ENCODE measurements at places on chromosomes 2 and 18.

DNA sequence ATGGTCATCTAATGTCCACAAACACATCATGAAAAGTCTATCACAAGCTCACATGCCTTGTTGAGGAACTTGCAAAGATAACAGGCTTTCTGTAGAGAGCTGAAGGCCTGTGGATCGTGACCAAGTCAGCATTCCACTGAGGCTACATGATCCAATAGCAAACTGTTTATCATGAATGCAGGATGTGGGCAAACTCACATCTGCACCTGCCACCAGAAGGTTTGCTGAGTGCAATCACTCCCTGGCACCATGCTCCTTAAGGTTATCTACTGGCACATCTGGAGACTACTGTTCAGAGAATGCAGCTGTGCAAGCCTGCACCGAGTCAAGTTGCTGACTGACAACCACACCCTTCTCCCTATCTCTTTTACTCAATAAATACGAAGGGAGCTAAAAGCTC is 67.3 kb upstream of the ACAA2 start:
- no peak for DNase-seq

DNA sequence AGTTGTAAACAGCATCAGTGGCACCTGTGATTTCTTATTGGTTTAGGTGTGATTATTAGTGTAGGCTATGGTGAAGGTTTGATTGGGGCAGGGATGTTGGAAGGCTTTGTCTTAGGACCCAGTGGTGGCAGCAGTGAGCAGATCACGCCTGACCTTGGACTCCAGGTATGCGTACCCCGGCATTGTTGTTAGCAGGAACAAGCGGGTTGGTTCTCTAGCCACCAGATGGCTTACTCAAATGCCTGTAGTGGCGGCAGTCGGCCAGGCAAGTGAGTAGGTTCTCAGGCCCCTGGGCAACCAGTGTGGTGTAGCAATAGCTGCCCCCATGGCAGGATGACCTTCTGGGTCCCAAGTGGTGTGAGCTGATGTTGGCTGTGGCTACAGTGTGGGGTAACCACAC is 558.3 kb downstream of the KCNJ3 start:
- no peak for DNase-seq

DNA sequence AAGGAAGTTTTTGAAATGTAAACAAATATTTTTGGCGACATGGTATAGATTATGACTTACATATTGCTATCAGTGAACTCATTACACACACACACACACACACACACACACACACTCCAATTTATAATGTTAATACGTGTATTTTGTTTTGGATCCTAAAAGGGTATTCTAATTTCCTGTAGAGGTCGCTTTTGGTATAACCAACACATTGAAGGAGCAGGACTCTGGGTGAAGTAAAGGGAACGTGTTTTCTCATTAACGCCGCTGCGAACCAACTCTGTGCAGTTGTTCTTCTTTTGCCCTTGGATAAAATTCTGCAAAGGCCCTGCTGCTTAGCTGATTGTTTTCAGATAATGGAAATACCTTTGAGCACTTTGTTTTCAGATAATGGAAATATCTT is 190.4 kb downstream of the PMAIP1 start:
- no peak for DNase-seq

- no peak for DNase-seq
These were observed 24.5 kb upstream of the SMAD7 start for GRCh38 chr18:48975120-48975816.

DNA sequence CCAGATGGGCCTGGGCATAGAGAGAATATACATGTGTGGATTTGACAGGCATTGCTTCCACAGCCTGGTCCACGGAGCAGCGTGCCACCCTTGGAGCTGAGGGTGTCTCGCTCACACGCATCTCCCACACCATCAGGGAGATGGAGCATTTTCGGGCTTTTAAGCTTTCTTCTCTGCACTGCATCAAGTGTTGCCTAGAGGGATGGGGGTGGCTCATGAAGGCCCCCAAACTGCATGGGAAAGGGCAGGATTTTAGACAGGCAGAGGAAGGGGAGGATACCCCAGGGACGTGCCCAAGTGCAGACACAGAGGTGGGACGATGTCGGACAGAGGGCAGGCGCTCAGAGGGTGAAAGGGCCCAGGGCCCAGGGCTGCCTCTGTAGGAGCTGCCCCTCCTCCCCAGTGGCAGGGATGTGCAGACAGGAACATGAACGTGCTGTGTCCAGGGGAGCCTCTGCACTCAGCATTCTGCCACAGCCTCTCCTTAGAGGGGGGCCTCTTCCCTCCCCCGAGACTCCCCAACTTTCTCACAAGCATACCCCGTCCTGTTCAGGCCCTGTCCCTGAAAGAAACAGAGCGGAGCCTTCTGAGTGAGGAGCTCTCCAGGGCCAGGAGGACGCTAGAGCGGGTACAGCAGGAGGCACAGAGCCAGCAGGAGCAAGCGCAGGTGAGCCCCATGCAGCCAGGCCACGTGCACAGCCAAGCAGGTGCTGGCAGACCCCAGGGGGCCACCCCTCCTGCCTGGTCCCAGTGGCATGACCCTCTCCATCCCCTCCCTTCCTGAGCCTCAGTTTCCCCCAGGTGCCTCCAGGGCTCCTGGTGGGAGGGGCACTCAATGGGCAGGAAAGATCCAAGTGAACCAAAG is 42.9 kb upstream of the SNED1 start:
- DNase-seq = no peak

- DNase-seq = no peak
These were observed 852.1 kb downstream of the CNTNAP5 start for GRCh38 chr2:124877141-124877577.

GRCh38 chr18:34834897-34835296 is 124.8 kb downstream of the DTNA start:
- no peak for DNase-seq

DNA sequence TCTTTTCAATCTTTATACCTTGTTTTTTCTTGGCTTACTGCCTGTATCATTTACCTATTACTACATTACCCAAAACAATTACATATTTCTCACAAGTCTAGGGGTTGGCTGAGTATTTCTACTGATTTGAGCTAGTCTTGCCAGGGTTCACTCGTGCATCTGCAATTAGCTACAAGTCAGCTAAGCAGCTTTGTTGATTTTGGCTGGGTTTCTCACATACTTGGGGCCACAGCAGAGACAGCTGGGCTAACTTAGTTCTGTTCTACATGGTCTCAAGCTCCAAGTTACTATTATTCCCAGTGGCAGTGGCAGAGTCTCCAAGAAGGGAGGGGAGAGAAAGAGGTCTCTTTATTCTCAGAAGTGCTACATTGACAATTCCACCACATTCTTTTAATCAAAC is 54.7 kb upstream of the SP5 start:
- no peak for DNase-seq

DNA sequence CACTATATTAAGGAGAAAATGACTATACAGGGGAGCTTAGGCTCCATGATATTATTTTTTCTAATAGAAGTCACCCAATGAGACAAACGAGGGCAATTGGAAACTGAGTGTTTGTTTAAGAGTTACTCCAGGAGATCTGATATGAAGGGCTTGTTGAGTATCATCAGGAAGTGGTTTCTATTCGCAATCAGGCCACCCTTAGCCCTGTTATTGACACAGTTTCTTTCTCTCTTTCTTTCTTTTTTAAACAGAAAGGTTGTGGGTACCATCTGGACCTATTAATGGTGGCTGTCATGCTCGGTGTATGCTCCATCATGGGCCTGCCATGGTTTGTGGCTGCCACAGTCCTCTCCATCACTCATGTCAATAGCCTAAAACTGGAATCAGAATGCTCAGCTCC is 117.3 kb downstream of the DPP4 start:
- no peak for DNase-seq

GRCh38 chr2:197822333-197822732 is 17.9 kb downstream of the PLCL1 start:
- DNase-seq = no peak

GRCh38 chr2:43989545-43989944 is 6.2 kb downstream of the LRPPRC start:
- no peak for DNase-seq

DNA sequence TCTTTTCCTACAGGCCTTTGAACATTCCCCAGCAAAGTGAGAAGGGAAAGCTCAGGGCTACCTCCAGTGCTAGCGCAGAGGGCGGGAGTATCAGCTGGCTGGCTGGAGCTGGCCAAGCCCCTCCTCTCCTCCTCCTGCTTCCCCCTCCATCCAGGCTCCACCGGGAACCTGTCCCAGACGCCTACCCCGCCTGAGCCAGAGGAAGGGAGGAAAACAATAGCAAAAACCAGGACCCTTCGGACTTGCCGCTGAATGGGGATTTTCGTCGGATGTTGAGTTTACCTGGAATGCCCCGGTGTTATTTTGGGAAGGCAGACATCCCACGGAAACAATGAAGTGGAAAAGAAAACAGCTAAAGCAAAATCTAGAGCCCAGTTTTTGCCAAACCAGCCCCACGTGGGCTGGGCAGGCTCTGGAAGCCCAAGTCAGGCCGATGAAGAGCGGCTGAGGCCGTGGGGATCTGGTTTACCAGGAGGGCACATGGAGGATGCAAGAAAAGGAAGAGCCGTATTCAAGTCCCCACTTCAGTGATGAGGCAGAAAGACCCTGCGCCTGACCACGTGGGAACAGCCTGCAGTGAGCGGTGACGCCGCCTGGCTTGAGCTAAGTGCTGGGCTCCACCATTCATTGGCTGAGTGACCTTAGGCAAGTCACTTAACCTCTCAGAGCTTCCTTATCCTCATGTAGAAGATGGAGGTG is 100.4 kb upstream of the LCLAT1 start:
- no peak for DNase-seq

DNA sequence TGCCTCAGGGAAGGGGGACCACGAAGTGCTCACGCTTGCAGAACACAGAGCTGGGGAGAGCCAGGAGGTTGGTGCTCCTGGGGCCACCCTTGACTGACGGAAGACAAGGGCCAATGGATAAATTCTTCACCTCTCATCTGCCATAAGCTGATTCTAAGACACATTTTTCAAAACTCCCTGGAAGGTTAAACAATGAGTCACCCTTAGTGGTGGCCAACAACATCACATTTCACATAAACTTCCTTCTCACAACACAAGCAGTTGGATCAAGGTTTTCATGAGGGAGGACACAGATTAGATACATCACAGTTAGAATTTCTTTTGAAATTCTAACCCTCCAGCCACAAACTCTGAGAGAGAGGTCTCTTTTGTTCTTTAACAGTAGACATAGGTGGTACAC is 713.6 kb upstream of the POU3F3 start:
- DNase-seq = no peak

- DNase-seq = no peak
These were observed 39.6 kb upstream of the STAT4 start for GRCh38 chr2:191190435-191190834.

- DNase-seq = no peak
These were observed 36.6 kb upstream of the IKZF2 start for GRCh38 chr2:213187833-213188532.

GRCh38 chr2:86368161-86368824 is 30.9 kb upstream of the REEP1 start:
- peak; percentile 35 for DNase-seq

GRCh38 chr18:49360582-49360981 is 99.9 kb downstream of the DYM start:
- DNase-seq = no peak

GRCh38 chr2:58195662-58196061 is 45.5 kb downstream of the FANCL start:
- DNase-seq = no peak

DNA sequence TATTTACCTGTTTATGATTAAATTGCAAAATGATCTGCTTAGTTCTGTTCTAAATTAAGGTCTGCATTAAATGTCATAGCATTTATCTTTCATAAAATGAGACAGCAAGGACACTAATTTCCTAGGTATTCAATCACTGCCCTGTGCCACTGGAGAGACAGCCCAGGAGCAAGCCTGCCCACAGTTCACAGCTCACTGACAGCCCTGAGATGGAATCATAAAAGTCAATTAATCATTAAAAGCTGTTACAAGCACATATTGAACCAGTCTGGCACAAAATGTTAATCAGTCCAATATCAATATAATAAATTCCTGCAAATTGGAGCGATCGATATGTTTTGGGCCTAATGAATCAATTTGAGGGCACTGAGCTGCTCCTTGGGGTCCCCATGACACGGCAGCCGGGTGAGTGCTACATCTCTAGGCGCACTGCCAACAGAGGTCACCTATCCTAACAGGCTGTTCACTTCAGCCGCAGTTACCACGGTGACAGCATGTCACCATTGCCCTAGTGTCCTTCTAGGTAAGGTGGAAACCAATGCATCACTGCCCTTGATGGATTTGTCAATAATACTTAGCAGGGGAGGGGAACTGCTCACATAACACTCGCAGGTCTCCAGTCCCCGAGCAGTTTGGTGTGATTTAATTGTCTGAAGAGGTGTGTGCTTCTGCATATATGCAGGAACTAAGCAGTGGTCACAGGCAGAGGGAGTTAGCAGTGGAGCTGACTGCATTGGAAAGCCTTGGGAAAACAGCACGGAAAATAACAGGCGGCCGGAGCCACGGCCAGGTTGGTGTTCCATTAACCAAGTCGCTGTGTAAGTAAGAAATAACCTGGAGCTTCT is 47.3 kb downstream of the POU3F3 start:
- DNase-seq = peak; percentile 79

- no peak for DNase-seq
These were observed 117.2 kb downstream of the LNPK start for GRCh38 chr2:175884697-175885393.

DNA sequence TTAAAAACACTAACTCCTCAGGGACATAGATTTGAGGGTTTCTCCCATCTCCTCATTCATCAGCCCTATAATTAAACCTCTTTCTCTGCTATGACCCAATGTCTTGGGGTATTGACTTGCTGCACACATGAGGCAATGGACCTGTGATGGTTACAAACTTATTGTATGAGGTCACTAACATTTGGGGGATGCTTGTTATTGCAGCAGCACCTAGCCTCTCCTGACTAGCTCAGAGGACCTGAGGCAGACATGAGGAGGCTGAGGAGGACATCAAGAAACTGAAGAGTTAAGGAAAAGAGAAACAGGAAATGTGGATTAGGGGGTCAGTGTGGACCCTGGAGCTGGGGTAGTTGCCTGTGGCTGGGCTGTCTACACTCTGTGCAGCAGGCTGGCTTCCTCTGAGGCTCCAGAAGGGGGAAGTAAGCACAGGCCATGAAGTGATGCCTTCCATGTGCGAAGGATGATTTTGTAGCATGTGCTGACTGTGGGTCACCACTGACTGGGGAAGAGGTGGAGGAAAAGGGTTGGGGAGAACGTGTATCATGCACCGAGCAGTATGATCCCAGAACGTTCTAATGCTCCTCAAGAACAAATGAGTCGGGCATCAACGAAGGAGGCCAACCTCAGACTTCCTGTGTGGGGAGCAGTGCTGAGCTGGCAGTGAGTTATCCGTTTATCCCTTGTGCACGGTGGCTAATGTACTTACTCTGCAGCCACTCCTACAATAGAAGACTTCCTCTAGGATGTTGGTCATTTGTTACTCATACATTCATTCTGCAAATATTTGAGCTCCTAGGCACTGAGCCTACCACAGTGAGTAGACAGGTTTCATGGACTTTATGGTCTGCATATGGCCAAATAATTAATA is 42.1 kb upstream of the RFX8 start:
- no peak for DNase-seq

DNA sequence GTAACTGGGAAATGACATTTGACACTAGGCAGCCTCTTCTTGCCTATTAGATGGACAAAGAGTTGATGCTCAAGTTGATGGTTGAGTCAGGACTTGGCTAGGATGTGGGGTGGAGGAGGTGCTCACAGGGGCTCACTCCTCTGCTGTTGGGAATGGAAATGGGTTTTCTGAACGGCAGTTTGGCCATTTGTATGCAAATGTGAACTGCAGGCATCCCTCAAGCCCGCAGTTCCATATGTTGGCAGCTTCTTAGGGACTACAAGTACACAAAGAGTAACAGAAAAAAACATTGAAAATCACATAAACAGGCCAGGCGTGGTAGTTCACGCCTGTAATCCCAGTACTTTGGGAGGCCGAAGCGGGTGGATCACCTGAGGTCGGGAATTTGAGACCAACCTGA is 80.8 kb downstream of the INPP5D start:
- DNase-seq = no peak

- no peak for DNase-seq
These were observed 223.7 kb downstream of the SLC4A10 start for GRCh38 chr2:161847910-161848309.

All from NCI-H1092 (cell line).